Fibroblast of mammary gland (primary cell): ENCODE measurements at places on chromosomes 5 and 9.

GRCh38 chr9:101414839-101415238 lies 16.2 kb downstream of the ZNF189 start:
- DNase-seq = no peak

GRCh38 chr5:83428890-83429289 lies 42.7 kb upstream of the VCAN start:
- no peak for DNase-seq

GRCh38 chr5:66312266-66312665 lies 168.2 kb downstream of the SREK1 start:
- no peak for DNase-seq

DNA sequence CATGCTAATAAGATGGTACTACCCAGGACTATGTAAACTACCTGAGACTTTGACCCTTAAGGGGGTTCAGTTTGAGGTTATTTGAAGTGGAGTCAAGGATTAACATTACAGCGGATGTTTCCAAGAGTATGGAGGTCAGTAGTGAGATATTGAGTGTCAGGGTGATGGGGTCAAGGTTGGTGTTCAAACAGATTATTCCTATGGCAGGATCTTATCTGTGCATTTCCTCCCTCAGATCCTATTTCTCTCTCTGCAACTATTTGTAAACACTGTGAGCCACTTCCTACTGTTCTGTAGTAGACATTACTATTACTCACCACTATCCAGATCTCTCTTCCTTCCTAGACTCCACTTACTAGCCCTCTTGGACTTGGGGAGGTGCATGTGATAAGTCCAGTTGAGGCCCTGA lies 54.0 kb upstream of the STOM start:
- no peak for DNase-seq

- peak; percentile 5 for DNase-seq
Observed at GRCh38 chr5:145345511-145346287, 489.4 kb downstream of the PRELID2 start.

- DNase-seq = no peak
Observed at GRCh38 chr5:178538741-178539229, 51.4 kb downstream of the COL23A1 start.

GRCh38 chr9:75033791-75034473 lies 5.8 kb upstream of the CARNMT1 start:
- no peak for DNase-seq

DNA sequence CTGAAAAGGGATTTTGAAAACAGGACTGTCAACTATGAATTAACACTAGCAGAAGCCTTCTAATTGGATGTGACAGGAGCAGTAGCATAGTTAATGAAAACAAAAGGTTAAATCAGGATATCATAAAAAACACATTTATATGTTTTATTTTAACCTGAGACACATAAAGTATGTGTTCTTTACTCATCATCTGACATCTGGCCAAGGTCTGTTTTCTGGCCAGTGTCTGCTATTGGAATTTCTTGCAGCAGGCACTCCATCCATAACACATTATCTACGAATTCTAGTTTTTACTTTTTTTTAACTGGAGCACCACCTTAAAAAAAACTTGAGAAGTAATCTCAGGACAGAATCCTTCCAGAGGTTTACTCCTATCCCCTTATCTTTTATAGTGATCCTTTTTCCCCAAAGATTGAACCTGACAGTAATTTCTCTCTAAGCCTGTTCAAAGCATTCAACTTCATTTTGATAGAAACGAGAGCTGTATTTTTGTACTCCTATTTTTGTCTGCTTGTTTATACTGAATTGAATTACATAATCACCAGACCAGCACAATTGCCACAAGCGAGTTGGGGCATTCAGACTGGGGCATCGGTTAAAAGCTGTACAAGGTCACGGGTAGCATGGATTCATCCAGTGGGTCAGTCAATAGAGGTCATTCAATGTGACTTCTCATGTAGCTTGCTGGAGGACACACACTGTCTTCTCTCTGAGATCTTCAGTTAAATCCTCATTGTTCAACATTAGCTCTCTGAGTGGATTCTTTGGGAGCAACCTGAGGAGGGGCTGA lies 205.6 kb upstream of the CLINT1 start:
- DNase-seq = peak; percentile 56

DNA sequence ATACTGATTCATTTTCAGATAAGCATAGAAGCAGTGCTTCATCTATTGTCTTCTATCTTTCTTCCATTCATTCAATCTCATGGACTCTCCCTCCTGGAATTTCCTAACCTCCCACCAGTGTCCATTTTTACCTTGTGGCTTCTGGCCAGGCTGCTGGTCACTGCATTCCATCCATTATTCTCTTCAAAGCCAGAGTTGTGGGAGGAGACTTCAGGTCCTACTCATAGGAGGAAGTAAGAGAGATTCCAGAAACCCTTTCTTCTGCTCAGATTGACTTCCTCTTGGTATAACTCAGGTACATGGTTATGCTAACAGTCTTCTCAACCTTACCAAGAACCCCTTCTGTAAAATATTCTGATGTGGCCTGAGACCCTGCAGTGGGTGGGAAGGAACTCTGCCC lies 153.3 kb upstream of the SLC12A2 start:
- no peak for DNase-seq
